ENCODE measurements at places on chromosomes 16 and 17. TPM values are rescaled to one million over a fixed set of nuclear protein-coding genes. Genes with fewer than 3 reads are reported as not detected.

IRX6 gene
- total RNA-seq = not detected

ZNF469 gene
- total RNA-seq = 4.2 TPM

ENPP7 gene
- not detected for total RNA-seq

CDH1 gene
- total RNA-seq = 1.8 TPM

CNTD1 gene
- not detected for total RNA-seq

C16orf46 gene
- total RNA-seq = 0.13 TPM

AOC3 gene
- 1.5 TPM for total RNA-seq

MT1H gene
- total RNA-seq = not detected

SOX9 gene
- total RNA-seq = 33.9 TPM

MMP2 gene
- 403 TPM for total RNA-seq

TM4SF5 gene
- total RNA-seq = not detected

CFAP52 gene
- total RNA-seq = not detected

HOXB9 gene
- not detected for total RNA-seq

CHD9NB gene
- total RNA-seq = 1.2 TPM

LGALS9B gene
- not detected for total RNA-seq

KRT26 gene
- not detected for total RNA-seq

CDR2L gene
- 29.2 TPM for total RNA-seq

NGFR gene
- 0.26 TPM for total RNA-seq

KRT27 gene
- not detected for total RNA-seq

PRSS33 gene
- not detected for total RNA-seq

BAIAP3 gene
- total RNA-seq = 0.52 TPM

GAS2L2 gene
- not detected for total RNA-seq

CACNA1H gene
- 9.6 TPM for total RNA-seq

DYNLRB2 gene
- total RNA-seq = not detected

TNS4 gene
- 7.9 TPM for total RNA-seq

PLD6 gene
- total RNA-seq = 1.3 TPM

SLC16A6 gene
- 4.0 TPM for total RNA-seq

CACNG5 gene
- not detected for total RNA-seq

TBC1D3 gene
- not detected for total RNA-seq

SLC43A2 gene
- 3.3 TPM for total RNA-seq

CCDC200 gene
- total RNA-seq = not detected

STH gene
- not detected for total RNA-seq

PRR29 gene
- 0.52 TPM for total RNA-seq

NEUROD2 gene
- not detected for total RNA-seq

C17orf113 gene
- total RNA-seq = 2.1 TPM

KRT39 gene
- total RNA-seq = not detected

TMEM98 gene
- total RNA-seq = 145 TPM

TSPOAP1 gene
- 3.2 TPM for total RNA-seq

Data from epithelial cell of alveolus of lung (primary cell).